ENCODE measurements at places on chromosomes 5 and 9.

GRCh38 chr9:93303258-93303771, 119.4 kb downstream of the WNK2 start:
- DNase-seq, result no peak

DNA sequence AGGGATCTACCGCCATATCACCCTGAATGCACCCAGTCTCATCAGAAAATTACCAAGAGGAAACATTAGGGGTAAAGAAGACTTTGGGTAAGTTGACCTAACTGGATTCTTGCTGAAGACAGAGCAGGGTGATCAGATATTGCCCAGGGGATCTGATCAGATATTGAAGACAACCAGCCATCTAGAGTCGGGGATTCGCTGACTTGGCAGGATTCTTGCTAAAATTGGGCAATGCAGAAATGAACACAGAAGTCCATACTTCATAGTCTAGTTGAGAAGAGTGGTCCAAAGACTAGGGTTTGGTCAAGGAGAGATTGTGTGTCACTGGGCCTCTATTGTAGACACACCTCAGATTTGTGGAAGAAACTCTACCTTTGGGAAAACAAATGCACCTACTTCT, 107.2 kb downstream of the SV2C start:
- DNase-seq, result no peak

- DNase-seq, result no peak
Measured at GRCh38 chr5:71811779-71812178, 92.7 kb downstream of the CARTPT start.

DNA sequence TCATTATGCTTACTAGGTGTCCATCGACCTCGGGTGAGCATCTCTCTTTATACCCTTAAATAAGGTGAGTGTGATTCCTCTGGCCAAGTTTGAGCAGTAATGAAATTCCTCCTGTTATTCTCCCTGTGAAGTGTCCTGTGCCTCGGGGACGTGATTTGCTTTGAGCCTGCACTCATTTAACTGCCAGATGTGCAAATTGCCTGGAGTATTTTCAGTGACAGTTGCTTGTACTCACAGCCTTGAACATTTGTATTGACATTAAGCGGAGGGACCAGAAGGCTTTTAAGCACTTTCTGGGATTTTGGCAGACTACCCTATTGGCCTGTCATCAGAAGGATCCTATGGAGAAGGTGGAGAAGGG, 126.9 kb downstream of the DOCK2 start:
- no peak for DNase-seq

DNA sequence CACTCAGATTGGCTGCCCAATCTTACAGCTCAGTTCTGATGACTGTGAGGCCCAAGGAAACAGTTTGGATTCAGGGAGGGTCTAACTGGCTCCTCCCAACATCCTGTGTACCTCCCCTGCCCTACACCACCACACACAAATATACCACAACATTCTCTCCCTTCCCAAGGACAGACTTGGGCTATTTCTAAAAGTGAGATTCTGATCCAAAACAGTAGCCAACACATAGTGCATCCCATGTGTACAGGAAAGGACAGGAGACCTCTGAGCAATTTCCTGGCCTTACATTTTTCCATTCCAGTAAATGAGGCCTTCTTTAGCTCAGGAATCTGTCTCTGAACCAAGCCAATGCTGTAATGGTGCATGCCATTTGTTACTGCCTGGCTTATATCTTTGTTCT, 20.8 kb downstream of the ZNF366 start:
- no peak for DNase-seq
